ENCODE measurements at places on chromosomes 7 and 10.

DNA sequence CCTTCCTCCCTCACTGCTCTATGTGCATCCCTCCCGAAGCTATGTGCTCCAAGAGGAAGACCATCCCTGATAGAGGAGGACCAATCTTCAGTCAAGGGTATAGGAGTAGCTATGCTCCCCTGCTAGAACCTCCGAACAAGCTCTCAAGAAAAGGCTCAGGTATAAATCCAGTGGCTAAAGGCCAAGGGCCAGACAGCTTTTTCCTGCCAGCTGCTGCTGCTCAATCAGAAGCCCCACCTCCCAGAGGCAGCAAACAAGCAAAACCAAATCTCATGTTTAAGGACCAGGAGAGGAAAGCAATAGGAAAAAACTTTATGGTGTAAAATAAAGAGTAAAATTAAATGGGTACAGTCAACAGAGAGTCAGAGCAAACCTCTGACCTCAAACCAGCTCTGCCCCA, 187.2 kb downstream of the FGFR2 start:
- no peak for DNase-seq

DNA sequence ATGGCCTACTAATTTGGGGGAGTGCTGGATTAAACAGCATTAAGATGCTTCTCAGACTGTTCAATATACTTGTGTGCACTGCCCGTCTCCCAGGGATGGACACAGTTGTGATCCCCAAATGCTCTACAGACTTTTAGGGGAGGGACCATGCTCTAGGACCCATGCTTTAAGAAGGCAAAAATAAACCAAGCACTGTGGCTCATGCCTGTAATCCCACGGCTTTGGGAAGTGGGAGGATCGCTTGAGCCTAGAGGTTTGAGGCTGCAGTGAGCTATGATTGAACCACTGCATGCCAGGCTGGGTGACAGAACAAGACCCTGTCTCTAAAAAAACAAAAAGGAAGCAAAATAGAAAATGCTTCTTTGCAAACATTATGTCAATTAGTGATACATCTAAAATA, 102.6 kb downstream of the VOPP1 start:
- DNase-seq: no peak

GRCh38 chr7:36132012-36132411, 21.0 kb upstream of the EEPD1 start:
- DNase-seq: no peak

DNA sequence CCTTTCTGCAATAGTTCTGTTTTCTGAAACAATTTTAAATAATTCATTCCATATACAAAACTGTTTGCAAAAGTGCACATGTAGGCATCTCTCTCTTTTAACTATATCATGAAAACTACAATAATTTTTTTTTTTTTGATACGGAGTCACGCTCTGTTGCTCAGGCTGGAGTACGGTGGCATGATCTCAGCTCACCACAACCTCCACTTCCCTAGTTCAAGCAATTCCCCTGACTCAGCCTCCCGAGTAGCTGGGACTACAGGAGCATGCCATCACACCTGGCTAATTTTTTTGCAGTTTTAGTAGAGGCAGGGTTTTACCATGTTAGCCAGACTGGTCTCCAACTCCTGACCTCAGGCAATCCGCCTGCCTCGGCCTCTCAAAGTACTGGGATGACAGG, 44.0 kb upstream of the SEMA3A start:
- DNase-seq: no peak

GRCh38 chr10:71462062-71462935, 65.6 kb downstream of the CDH23 start:
- DNase-seq: no peak
